Activated naive CD4-positive, alpha-beta T cell treated with anti-CD3 and anti-CD28 coated beads, Interleukin-2, amount 50 U/mL, for 72 hours (primary cell): ENCODE measurements at places on chromosomes 2 and 18. TPM values are rescaled to one million over a fixed set of nuclear protein-coding genes. Genes with fewer than 3 reads are reported as not detected.

- no peak for DNase-seq
Measured at GRCh38 chr2:80074321-80075070, 230.1 kb downstream of the LRRTM1 start.

PJVK gene
- 4.5 TPM for total RNA-seq

DNA sequence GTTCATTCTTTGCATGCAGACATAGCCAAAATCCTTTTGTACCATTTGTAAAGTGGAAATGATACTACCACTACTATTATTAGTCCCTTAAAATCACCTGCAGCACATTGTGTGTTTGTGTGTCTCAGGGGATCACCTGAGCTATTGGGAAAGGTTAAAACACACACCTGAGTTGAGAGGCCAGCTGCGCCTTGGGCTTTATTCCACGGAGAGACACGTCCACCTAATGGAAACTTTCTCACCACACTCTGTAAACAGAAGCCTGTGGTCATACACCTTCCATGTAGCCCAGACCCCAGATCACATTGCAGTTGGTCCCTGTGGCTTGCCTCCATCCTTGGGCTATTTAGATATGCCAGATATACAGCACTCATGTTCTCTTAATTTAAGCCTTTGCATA, 81.8 kb upstream of the SH3BP4 start:
- no peak for DNase-seq

DNA sequence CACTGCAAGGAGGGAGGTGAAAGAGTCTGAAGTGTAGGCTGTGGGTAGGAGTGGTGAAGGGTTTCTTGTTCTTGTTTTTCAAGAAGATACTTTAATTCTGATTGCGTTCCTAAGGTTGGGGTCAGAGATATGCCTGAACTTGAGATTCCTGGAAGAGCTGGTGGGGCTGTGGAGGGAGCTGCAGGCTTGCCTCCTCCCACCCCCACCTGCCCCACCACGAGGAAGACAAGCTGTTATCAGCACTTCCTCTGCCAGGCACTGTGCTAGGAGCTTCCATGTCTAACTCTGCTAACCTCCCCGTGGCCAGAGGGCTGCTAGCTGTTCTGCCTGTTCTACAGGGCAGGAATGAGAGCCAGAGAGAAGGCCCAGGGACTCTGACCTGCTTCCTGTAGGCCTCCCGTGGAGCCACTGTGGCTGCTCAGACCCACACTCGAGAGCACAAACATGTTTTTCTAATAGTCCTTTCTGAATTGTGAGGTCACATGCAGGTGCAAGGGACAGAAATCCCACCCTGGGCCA, 13.7 kb downstream of the ANKRD23 start:
- no peak for DNase-seq

DNA sequence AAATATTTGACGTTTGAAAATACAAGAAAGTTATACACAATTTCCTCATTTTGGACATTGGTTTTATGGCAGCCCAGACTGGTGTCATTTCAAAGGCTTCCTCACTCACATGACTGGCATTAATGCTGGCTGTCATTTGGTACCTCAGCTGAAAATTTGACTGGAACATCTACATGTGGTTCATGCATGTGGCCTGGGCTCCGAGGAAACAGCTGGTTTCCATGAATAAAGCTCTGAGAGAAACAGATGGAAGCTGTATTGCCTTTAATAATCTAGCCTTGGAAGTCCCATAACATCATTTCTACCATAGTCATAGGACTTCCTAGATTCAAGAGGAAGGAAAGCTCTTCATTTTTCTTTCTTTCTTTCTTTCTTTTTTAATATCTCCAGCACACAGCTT, 42.9 kb upstream of the RIT2 start:
- DNase-seq: no peak

DNA sequence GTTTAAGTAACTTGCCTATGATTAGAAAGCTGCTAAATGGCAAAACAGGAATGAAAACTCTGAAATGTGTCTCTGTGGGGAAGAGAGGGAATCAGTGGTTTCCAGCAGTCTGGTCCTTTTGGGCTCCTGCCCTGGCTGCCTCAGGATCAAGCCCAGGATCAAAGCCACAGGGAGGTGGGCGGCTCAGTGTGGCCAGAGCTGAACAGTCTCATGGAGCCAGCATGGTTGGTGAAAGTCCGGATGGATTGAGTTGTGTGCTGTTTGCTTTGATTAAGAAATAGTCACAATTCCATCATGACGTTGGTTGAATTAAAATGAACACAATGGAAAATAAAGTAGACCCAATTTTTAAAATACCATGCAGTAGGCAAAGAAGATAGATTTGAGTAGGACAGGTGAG, 344.2 kb downstream of the LPIN1 start:
- no peak for DNase-seq

DNA sequence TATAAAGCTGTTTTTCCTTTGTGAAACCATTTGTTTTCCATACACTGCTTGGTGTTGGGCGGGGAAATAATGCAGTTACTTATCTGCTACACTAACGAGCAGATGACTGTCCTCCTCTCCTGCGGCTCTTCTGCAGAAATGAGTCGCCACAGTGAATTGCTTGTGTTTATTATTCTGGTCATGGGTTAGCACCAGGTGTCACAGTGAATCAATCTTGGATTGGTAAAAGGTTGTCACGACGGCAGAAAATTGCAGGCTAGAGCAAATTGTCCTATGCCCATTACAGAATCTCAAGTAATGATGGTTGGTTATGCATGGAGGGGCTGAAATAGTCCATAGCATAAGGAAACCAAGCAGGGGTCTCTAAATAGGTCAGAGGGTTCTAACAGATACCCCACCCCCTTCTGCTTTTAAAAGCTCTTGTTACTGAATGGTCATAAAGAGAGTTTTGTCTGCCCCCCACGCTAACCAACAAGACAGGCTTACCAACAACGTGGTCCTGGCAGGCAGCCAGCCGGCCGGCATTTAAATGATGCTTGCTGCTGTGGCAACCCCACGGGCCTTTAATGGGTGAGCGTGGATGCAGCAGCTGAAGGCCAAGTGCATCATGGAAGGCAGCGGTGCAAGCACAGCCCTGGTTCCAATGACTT, 29.5 kb downstream of the RAB31 start:
- DNase-seq: no peak

DPP10 gene
- total RNA-seq: not detected

DNA sequence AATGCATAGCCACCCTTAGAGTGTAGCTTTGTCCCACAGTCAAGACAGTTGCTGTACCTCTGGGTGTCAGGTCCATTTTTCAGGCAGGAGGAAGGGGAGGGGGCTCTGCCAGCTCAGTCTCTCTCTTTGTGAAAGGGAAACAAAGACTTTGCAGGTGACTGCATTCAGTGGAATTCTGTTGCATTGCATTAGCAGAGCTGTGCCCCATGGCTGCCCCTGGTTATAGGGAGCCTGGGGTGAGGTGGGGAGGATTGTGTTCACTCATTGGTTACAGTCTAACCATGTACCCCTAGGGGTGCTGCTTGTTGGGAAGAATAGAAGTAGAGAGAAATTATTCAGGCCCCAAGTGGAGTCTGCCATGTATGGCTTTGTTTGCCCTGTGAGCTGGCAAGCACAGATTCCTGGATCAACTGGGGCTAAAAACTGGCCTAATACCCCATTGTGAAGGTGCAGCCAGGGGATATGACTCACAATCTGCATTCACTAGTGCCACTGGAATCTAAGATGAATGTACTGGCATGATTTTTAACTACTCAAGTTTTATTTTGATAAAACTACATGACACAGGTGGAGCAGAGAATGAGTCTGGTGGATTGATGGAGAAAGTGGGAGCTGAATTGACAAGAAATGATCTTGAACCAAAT, 118.4 kb downstream of the SH3BP4 start:
- no peak for DNase-seq

DNA sequence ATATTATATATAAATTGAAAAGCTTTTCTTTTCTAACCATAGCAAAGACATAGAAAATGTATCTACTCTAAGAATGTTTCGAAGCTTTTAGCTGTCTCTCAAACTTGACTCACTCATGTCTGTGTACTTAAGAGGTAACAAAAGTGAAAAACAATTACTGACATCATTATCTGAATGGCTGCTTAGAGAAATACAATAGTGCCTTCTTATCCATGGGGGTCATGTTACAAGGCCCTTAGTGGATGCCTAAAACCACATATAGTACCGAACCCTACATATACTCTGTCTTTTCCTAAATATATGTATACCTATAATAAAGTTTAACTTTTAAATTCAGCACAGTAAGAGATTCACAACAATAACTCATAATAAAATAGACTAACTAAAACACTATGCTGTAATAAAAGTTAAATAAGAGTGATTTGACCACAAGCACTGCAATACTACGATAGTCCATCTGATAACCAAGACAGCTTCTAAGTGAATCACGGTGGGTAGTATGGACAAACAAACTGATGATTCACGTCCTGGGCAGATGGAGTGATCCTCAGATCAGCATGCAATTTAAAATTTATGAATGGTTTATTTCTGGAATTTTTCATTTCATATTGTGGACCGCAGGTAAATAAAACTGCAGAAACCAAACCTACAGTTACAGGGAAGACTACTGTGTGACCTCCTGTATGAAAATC, 246.2 kb downstream of the XIRP2 start:
- DNase-seq: no peak

RGPD4 gene
- total RNA-seq: 0.16 TPM

GRCh38 chr2:134362740-134363139, 108.9 kb downstream of the MGAT5 start:
- DNase-seq: no peak

DNA sequence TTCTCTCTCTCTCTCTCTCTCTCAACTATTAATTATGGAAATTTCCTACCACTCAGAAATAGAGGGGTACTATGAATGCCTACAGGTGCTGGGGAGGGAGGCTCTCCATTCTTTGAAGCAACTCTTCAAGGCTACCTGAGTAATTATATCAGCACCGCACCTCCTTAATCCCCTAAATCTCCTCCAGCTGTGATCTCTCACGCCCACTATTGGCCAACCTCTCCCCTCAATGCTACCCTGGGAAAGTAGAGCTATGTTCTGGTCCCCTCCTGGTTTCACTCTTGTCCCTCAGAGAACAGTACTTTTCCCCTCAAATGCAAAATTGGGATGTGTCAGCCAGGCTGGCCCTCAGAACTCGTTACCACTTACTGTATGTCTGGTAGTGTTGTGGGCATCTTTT, 1.6 kb downstream of the MOCOS start:
- no peak for DNase-seq

DNA sequence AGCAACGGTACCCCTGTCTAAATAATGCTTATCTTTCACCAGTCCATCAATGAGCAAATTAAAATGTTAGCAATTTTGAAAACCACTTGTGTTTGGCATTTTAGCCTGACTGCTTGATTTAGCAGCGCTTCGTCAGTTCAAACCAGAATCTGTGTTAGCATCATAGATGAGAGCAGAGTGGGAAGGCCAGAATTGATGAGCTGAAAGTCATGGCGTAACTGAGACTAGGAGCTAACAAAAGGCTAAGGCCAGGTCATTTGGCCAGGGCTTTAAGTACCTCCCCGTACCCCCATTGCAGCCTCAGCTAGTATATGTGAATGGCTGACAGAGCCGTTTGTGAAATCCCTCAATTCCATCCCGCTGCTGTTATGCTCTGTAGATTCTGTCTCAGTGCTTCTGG, 16.0 kb downstream of the APCDD1 start:
- no peak for DNase-seq

ACTG2 gene
- total RNA-seq: 0.27 TPM
